ENCODE measurements at places on chromosomes 2 and 18. TPM values are rescaled to one million over a fixed set of nuclear protein-coding genes. Genes with fewer than 3 reads are reported as not detected.

Gene CFAP53
- total RNA-seq, result 0.37 TPM

Gene PRKAG3
- total RNA-seq, result not detected

Gene RGPD3
- 0.14 TPM for total RNA-seq

Gene MAP3K19
- total RNA-seq, result not detected

Gene MATN3
- not detected for total RNA-seq

Gene CCDC141
- total RNA-seq, result 4.3 TPM

Gene ABCA12
- not detected for total RNA-seq

Gene MOCOS
- 0.07 TPM for total RNA-seq

Gene FHOD3
- not detected for total RNA-seq

Gene PRSS56
- not detected for total RNA-seq

Gene CXCR4
- 89.3 TPM for total RNA-seq

Gene XIRP2
- total RNA-seq, result not detected

DNA sequence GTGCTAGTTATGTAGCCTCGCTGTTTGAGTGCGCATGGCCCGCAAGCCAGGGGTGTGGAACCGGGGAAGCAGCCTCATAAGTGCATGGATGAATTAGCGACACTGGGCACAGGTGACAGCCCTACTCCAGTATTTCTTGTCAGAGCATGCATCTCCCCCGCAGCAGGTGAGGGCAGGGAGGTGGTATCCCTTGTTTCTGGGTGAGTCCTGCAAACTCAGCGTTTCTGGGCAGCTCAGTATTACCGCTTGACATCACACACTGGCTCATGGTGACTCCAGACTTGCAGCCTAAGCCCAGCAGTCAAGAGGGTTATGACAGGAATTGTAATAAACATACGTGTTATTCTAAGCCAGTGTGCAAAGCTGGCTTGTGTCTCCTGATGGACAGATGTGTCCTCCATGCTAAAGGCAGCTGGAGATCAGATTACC lies 2.5 kb downstream of the CABLES1 start:
- H3K36me3 ChIP-seq, result no peaks in the 10 kb centered on the region
- peaks cover 12% of the 10 kb centered on the region for H3K4me1 ChIP-seq
- no peak overlapping the region for H3K4me3 ChIP-seq
- peaks cover 24% of the 10 kb centered on the region for H3K27me3 ChIP-seq

DNA sequence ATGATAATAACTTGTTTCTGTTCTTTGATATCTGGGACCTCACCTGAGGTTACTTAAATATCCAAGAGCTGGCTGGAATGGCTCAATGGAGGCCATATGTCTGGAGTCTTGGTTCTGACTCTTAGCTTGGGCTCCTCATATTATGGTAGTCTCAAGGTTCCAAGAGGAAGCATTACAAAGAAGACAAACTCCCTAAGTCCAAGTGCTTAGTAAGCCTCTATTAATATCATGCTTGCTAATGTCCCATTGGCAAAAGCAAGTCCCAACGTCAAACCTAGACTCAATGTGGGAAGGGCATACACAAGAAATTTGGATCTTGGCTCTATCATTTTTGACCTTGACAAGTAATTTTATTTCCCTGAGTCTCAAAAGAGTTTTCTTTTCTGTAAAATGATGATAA lies 49.2 kb upstream of the SPOPL start:
- no peak overlapping the region for H3K4me3 ChIP-seq
- no peaks in the 10 kb centered on the region for H3K4me1 ChIP-seq
- no peaks in the 10 kb centered on the region for H3K36me3 ChIP-seq
- H3K27me3 ChIP-seq, result peaks cover 5% of the 10 kb centered on the region

DNA sequence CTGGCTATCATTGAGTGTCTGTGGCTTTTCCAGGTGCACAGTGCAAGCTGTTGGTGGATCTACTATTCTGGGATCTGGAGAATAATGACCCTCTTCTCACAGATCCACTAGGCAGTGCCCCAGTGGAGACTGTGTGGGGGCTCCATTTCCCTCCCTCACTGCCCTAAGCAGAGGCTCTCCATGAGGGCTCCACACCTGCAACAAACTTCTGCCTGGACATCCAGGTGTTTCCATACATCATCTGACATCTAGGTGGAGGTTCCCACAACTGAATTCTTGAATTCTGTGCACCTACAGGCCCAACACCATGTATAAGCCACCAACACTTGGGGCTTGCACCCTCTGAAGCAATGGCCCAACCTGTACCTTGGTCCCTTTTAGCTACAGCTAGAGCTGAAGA lies 775.4 kb upstream of the CDH2 start:
- H3K4me3 ChIP-seq, result no peak overlapping the region
- no peak for DNase-seq
- no peaks in the 10 kb centered on the region for H3K4me1 ChIP-seq
- H3K27ac ChIP-seq, result no peak overlapping the region

GRCh38 chr2:24121469-24121868 lies 1.7 kb downstream of the PFN4 start:
- no peaks in the 10 kb centered on the region for H3K27me3 ChIP-seq
- no peak overlapping the region for H3K4me3 ChIP-seq
- no peak for DNase-seq

- H3K4me3 ChIP-seq, result no peak overlapping the region
- no peaks in the 10 kb centered on the region for H3K4me1 ChIP-seq
- no peak for DNase-seq
- no peak overlapping the region for H3K27ac ChIP-seq
- no peaks in the 10 kb centered on the region for H3K36me3 ChIP-seq
Measured at GRCh38 chr2:132268977-132269523, 107.3 kb upstream of the ANKRD30BL start.

DNA sequence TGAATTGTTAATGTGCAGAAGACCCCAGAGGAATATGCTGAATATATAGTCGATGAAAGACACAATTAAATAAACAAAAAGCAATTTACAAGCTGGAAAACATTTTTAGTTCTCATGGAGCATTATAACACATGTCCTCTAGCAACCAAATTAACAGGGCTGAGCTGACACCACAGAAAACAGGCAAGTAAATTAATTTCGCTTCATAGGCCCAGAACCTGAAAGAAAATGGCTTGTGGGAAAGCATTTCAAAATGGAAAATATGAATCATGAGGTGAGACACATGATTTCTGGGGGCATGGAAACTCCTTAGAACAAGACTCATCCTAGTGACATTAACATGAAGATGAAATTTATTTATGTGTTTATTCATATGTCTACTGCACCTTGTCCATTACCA lies 25.0 kb upstream of the RNF152 start:
- DNase-seq, result no peak
- no peaks in the 10 kb centered on the region for H3K36me3 ChIP-seq
- H3K27ac ChIP-seq, result no peak overlapping the region
- no peak overlapping the region for H3K4me3 ChIP-seq
- H3K4me1 ChIP-seq, result peaks cover 20% of the 10 kb centered on the region
- peaks cover 2% of the 10 kb centered on the region for H3K27me3 ChIP-seq

- no peak overlapping the region for H3K4me3 ChIP-seq
- no peaks in the 10 kb centered on the region for H3K36me3 ChIP-seq
- H3K27me3 ChIP-seq, result no peaks in the 10 kb centered on the region
Measured at GRCh38 chr18:22088996-22089640, 80.3 kb upstream of the GATA6 start.

DNA sequence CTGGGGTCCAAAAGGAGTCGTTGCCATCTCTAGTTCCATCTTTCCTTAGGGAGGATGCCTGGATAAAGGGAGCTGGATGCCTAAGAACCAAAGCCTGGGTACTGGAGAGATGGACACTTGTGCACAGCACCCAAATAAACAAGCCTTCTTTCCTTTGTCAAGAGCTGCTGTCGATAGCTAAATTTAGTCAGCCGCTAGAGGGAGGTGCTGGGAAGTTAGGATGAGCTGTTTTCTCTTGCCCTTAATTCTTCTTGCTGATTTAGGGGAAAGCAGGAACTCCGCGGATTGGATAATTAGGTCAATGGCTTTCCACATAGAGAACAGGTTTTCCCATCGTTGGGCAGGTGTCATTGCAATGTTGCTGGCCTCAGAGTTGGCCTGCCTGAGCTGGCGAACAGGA lies 30.9 kb upstream of the SERPINB12 start:
- H3K4me3 ChIP-seq, result no peak overlapping the region
- no peaks in the 10 kb centered on the region for H3K36me3 ChIP-seq

GRCh38 chr2:95349568-95350322 lies 52.6 kb downstream of the KCNIP3 start:
- H3K36me3 ChIP-seq, result no peaks in the 10 kb centered on the region
- DNase-seq, result no peak
- no peak overlapping the region for H3K4me3 ChIP-seq

DNA sequence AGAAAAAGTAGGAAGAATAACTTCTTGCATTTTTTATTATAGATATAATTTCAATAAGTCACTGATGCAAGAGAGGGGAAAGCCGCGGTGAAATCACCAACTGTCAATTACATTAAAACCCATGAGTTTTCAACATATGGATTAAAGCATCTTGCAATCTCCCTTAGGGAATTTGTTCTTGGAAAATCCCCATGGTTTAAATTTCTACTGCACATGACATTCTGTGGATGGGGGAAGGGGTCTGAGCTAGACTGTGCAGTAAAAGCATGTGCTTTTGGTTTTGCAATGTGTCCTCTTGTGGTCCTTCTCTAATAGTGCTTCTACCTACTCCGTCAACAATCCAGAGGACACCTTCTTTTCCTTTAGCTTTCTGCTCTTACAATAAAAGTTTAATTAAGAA lies 894.0 kb downstream of the DCDC2C start:
- DNase-seq, result no peak
- no peaks in the 10 kb centered on the region for H3K27me3 ChIP-seq
- no peak overlapping the region for H3K4me3 ChIP-seq

DNA sequence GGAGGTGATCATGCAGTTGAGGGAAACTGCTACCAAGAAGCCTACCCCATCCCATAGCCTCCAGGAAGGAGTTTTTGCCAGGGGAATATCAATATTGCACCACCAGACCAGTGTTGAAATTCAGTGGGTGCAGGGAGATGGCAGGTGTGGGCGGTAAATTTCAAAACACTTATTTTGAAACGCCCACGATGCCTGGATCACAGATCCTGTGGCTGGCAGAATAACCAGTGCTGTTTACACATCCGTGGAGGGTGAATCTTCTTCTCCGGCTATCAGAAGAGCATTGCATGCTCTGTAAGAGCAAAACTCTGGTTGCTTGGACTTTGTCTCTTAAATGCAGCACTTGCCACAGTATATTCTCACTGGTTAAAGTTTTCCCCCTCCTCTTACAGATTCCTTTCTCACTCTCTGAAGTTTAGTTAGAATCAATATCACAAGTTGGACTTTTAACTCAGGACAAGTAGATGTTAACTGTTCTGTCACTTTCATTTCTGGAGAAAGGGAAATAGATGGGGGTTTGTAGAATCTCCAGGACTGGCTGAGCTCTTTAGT lies 70.5 kb upstream of the ZCCHC2 start:
- H3K27me3 ChIP-seq, result peaks cover 9% of the 10 kb centered on the region
- H3K36me3 ChIP-seq, result no peaks in the 10 kb centered on the region
- no peak overlapping the region for H3K27ac ChIP-seq
- no peak overlapping the region for H3K4me3 ChIP-seq
- DNase-seq, result peak; percentile 58

DNA sequence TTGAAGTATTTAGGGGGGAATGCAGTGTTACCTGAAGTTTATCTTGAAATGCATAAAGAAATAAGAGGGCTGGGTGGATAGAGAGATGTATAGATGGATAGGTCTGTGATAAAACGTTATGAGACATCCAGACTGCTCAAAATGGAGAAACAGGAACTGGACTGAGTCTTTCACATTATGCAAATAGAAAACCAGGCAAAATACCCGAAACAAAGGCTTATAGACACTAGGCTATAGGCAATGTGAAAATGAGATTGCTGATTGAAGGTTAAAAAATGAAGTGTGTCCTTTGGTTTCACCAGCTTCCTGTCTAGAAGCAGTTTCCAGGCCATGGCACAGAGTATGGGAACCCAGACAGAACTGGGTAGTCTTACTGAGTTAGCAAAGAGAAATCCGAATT lies 24.9 kb upstream of the SLC3A1 start:
- H3K36me3 ChIP-seq, result no peaks in the 10 kb centered on the region
- peaks cover 4% of the 10 kb centered on the region for H3K4me1 ChIP-seq
- no peaks in the 10 kb centered on the region for H3K27me3 ChIP-seq
- DNase-seq, result no peak

DNA sequence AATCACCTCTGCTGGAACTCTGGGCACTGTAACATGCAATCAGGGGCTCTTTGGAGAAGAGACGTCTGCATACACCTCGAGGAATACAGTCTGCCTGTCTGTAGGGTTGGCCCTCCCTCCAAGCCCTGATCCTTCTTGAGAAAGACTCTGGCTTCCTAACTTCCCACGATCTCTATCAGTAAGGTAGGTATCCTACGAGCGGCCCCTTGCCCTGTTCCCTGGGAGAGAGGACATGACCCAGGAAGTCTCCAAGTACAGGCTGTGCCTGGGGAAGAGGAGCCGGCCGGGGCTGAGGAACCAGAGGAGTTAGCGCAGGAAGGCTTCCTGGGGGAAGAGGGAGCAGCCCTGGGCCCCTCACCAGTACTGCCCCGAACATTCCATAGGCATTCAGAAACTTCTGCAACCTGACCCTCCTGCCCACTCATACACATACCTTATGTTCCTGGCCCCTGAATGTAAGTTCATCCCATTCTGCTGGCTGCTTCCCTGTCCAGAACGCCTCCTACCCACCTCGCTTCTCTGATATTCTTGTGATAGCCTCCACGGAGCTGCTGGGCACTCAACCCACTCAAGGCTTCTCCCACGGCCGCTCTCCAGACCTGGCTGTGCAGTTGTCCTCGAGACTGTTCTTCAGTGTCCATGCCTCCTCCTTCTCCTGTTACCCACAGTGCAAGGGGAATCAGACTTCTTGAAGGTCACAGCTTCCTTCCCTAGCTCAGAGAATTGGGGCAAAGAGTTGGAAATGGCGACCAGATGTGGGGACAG lies 116.1 kb downstream of the CYP26B1 start:
- H3K27ac ChIP-seq, result no peak overlapping the region
- DNase-seq, result no peak
- H3K4me1 ChIP-seq, result no peaks in the 10 kb centered on the region
- H3K4me3 ChIP-seq, result no peak overlapping the region

GRCh38 chr2:40103163-40103562 lies 324.1 kb upstream of the THUMPD2 start:
- H3K4me1 ChIP-seq, result peaks cover 5% of the 10 kb centered on the region
- no peaks in the 10 kb centered on the region for H3K36me3 ChIP-seq
- no peak for DNase-seq
- no peak overlapping the region for H3K27ac ChIP-seq
- H3K4me3 ChIP-seq, result no peak overlapping the region
- peaks cover 4% of the 10 kb centered on the region for H3K27me3 ChIP-seq

- peaks cover 2% of the 10 kb centered on the region for H3K27me3 ChIP-seq
- no peaks in the 10 kb centered on the region for H3K36me3 ChIP-seq
- peaks cover 3% of the 10 kb centered on the region for H3K4me1 ChIP-seq
- DNase-seq, result no peak
- no peak overlapping the region for H3K27ac ChIP-seq
- H3K4me3 ChIP-seq, result no peak overlapping the region
Measured at GRCh38 chr2:86233436-86233835, 34.2 kb downstream of the MRPL35 start.

DNA sequence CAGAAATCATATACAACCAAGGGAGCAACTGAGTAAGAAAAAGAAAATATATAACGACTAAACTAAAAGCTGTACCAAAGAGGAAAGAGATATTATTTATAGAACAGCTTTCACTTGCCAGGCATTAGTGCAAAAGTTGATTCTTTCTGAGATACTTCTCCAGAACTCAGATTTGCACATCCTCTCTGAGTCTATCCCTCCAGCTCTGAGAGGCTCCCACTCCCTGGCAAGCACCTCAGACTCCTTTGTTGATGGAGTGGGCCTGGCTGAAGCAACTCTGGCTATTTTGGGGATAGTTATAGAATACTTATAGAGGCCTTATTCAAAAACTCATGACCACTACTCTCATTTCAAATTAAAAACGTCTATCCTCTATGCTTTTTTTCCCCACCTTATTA lies 501.6 kb upstream of the TNP1 start:
- H3K27ac ChIP-seq, result no peak overlapping the region
- H3K4me3 ChIP-seq, result no peak overlapping the region
- H3K27me3 ChIP-seq, result no peaks in the 10 kb centered on the region
- no peaks in the 10 kb centered on the region for H3K36me3 ChIP-seq

- no peaks in the 10 kb centered on the region for H3K36me3 ChIP-seq
- H3K27me3 ChIP-seq, result no peaks in the 10 kb centered on the region
- H3K27ac ChIP-seq, result no peak overlapping the region
- H3K4me1 ChIP-seq, result no peaks in the 10 kb centered on the region
Measured at GRCh38 chr18:44090453-44090852, 590.2 kb upstream of the SETBP1 start.
